ENCODE measurements at places on chromosomes 3 and 15.

- no peak for DNase-seq
These were observed 32.5 kb downstream of the TCF12 start for GRCh38 chr15:56950979-56951378.

DNA sequence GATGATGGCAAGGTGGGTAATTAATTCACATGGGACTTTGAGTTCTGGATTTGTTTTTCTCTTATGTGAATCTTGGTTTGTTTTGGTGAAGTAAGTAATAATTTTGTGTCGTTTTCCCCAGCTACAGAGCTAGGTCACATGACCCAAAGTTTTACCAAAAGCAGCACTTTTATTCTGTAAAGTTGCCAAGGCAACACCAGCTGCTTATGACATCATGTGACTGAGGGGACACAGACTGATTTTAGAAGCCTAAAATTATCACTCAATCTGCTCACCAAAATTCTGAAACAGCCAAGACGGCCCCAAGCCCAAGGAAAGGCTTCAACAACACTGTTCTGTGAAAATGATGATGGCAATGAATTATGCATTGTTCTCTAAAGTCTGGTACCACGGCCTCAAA lies 63.9 kb downstream of the MEX3B start:
- DNase-seq = no peak

GRCh38 chr3:189516039-189516438 lies 115.2 kb upstream of the TP63 start:
- no peak for DNase-seq

DNA sequence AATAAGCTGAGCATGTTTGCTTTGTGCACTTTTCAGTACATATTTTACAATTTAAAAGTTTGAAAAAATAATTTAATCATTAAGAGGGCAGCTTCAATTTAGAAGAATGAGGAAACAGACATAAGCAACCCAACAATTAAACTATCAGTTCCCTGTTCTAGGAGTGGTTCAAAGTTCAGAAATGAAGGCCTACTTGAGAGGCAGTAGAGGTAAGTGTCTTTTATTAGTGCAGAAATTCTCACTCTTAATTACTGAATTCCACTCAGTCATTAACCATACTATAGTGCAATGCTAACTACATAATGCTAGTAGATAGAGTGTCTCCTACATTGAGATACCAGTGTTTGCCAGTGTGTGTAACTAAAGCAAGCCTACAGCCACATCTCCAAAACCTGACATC lies 73.1 kb downstream of the TNIK start:
- no peak for DNase-seq

DNA sequence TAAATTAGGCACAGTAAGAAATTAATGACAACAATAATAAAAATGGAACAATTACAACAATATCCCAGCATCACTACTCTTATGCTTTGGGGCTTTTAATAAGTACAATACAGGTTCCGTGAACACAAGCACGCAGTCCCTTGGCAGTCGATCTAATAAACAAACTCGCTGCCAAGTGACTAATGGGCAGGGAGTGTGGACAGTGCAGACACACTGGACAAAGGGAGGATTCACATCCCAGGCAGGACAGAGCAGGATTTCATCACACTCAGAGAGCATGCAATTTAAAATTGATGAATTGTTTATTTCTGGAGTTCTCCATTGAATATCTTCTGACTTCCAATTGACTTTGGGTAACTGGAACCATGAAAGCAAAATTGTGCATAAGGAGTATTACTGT lies 524.1 kb upstream of the CFAP20DC start:
- DNase-seq = no peak

DNA sequence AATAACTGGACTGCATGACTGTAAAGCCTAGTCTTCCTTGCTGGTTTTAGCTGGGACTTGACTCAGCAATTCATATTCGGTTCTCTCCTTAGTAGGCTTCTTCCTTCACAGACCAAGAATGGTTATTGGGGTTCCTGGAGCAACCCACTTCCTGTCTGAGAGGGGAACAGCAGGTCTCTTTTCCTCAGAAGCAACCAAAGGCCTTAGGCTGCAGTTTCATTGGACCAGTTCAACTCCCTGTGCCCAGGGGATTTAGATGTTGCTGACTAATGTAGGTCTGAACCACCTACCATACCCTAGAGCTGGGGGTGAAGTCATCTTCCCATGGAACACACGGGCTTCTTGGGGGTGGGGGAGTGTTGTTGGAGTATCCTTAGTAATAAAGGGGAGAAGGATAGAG lies 84.0 kb upstream of the SKOR1 start:
- DNase-seq = no peak

GRCh38 chr3:16079519-16079918 lies 95.0 kb upstream of the GALNT15 start:
- no peak for DNase-seq

DNA sequence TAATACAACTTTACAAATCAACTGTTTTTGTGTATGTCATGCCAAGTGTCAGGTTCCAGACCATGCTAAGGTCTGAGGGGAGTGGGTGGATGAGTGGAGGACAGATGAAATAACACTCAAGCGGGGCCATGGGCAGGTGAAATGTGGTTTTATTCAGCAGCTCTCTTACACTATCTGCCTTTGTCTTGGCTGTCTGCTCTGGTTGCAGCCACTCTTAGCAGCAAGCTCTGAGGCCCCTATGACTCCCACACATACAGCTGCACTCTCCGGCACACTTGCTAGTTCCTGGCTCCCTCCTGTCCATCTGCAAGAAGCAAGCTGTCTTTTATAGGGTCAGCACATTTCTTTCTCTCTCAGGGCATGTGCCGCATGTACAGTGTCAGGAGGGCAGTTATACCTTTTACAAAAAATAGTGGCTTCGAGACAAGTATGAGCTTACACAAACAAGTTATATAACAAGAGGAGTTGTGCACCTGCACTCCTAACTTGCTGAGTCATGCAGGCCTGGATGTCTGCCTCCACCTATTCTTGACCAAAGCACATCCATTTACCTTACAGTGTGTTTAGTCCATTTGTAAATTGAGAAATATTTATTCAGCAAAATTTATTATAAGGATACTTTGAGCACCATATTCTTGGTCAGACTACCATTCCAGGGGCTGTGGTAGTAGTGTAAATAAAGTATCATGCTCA lies 683.7 kb upstream of the CBLB start:
- no peak for DNase-seq

GRCh38 chr15:53811530-53811929 lies 52.1 kb upstream of the WDR72 start:
- DNase-seq = no peak

GRCh38 chr3:112561484-112561733 lies 353 bp downstream of the ATG3 start:
- DNase-seq = no peak

DNA sequence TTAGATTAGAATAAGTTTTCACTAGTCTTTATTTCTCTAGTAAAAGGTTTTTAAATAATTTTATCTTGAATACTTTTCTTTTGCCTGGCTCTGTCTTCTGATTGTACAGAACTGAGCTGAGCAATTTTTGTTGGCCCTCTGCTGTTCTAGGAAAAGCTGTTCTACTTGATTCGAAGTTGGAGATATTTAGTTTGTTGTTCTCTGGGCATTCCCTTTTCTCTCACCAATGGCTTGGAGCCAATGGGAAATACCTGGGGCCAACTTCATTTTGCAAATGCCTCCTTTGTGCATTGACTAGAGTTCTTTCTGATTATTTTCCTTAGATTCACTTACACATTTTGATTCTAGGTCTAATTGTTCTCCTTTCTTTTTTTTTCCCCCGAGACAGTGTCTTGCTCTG lies 16.5 kb downstream of the ABHD5 start:
- DNase-seq = no peak

DNA sequence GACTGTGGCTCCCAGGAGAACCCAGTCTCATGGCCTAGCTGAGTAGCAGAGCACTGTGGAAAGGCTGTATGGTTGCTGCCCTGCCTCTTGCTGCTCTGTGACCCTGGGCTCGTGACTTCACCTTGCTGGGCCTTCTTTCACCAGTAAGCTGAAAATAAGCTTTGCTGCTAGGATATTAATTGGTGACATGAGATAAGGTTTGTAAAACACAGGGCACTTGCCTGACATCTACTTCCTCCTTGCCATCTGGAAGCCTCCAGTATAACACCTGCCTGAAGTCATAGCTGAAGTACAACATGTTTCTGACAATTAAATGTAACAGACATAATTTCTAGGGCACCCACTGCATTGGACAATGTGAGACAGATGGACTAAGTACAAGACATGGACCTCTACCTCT lies 53.6 kb downstream of the CLEC3B start:
- no peak for DNase-seq

DNA sequence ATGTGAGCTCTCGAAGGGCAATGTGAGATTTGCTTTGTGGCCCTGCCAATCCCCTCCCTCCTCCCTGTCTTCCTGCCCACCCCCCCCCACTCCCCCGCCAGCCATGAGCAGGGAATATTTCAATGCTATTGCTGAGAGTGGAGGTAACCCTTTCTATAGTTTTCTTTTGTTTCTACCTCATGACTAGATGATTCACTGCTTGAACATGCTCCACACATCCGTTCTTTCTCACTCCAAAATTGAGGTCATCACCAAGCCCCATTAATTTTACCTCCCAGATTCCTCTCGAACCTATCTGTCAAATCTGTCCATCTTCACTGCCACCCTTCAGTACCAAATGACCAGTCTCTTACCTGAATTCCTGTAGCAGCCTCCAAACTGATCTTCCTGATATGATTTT lies 12.2 kb downstream of the ZNF774 start:
- DNase-seq = no peak

DNA sequence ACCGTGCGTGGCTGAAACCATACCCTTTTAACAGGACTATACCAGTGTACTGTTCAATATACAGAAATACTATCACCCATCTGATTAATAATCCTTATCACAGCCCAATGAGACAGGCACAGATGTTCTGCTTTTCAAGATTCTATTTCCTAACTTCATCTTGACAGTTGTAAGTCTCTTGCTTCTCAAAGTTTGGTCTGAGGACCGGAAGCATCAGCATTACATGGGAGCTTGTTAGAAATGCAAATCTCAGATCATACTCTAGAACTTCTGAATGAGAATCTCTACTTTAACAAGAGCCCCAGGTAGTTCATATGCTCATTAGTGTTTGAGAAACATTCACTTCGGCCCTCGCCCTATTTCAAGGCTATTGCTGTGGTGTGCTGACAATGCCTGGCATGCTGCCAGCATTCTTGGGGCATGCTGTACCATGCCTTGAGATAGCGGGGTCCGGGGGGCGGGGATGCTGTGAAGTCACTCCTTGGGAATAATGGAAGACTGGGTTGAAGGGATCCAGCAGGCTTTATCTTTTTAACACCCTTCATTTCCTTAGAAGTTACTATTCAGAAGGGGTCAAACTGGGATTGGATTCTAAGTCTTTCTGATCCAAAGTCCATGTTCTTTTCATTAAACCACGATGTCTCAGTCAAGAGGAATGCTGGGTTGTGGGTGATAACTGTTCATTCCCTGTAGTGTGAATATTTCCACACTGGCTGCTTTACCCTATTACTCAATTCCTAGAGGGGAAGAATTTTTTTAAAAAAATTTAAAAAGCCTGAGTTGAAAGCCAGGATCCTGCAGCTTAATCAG lies 194.7 kb downstream of the LPP start:
- no peak for DNase-seq

GRCh38 chr3:72537448-72537847 lies 310.8 kb downstream of the SHQ1 start:
- DNase-seq = no peak

DNA sequence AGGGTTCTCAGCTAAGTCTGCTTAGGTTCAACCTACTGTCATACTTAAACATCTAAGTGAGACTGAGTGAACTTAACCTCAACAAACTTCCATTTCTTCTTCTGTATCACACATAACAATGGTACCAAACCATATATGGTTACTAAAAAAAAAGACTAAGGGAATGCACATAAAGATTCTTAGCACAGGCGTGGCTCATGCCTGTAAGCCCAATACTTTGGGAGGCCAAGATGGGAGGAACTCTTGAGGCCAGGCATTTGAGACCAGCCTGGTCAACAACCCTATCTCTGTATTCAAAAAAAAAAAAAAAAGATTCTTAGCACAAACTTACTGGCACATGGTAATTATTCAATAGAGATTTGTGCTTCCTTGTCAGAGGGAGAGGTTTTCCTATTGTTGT lies 57.9 kb downstream of the ACAP2 start:
- no peak for DNase-seq

GRCh38 chr15:84888639-84889038 lies 4.2 kb downstream of the SLC28A1 start:
- DNase-seq = no peak

DNA sequence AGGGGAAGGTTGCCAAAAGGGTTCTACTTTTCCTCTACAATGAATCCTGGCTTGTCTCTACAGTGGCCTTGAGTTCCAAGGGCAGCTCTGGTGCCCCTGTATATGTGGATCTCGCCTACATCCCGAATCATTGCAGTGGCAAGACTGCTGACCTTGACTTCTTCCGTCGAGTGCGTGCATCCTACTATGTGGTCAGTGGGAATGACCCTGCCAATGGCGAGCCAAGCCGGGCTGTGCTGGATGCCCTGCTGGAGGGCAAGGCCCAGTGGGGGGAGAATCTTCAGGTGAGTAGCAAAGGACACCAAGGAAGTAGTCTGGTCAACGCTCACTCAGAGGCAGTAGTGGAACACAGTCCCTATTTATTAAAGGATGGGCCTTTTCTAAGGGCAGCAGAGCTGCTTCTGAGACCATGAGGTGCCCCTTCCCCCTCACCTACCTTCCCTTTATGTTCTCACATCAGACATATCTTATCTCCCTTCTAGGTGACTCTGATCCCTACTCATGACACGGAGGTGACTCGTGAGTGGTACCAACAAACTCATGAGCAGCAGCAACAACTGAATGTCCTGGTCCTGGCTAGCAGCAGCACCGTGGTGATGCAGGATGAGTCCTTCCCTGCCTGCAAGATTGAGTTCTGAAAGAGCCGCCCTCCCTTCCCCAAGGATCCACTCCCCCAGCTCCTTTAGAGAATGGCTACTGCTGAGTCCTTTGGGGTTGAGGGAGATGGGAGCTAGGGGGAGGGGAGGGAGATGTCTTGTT lies 12.4 kb downstream of the MAP1A start:
- DNase-seq = no peak

GRCh38 chr3:69094467-69095205 lies 9.9 kb downstream of the ARL6IP5 start:
- DNase-seq = peak; percentile 32

GRCh38 chr3:176776622-176777175 lies 420.6 kb downstream of the TBL1XR1 start:
- no peak for DNase-seq

DNA sequence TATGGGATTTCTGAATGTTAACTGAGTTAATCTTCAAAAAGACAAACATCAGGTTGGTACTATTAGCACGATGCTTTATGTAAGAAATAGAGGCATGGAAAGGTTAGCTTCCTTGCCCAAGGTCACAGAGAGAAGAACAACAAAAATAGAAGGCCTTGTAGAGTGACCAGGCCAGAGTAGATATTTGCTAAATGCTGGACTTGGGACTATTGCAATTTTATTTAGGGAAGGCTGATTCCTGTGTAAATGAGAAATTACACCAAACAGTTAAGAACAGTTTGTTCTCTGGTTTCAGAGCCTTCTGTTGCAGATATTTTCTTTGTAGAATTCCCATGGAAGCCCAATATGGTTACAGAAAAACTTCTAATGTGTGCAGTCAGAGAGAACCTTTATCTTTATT lies 16.4 kb upstream of the SLITRK3 start:
- DNase-seq = no peak

GRCh38 chr3:169161011-169161410 lies 502.5 kb downstream of the MECOM start:
- no peak for DNase-seq

- DNase-seq = peak; percentile 70
These were observed 20.4 kb upstream of the SATB1 start for GRCh38 chr3:18445401-18446148.

GRCh38 chr3:22122567-22122966 lies 371.6 kb upstream of the ZNF385D start:
- no peak for DNase-seq

GRCh38 chr3:71614869-71615268 lies 31.3 kb upstream of the FOXP1 start:
- no peak for DNase-seq
